ENCODE measurements at places on chromosomes 5 and 9.
A peak's percentile ranks its signal among the peaks of the same experiment; 100 is the strongest.

DNA sequence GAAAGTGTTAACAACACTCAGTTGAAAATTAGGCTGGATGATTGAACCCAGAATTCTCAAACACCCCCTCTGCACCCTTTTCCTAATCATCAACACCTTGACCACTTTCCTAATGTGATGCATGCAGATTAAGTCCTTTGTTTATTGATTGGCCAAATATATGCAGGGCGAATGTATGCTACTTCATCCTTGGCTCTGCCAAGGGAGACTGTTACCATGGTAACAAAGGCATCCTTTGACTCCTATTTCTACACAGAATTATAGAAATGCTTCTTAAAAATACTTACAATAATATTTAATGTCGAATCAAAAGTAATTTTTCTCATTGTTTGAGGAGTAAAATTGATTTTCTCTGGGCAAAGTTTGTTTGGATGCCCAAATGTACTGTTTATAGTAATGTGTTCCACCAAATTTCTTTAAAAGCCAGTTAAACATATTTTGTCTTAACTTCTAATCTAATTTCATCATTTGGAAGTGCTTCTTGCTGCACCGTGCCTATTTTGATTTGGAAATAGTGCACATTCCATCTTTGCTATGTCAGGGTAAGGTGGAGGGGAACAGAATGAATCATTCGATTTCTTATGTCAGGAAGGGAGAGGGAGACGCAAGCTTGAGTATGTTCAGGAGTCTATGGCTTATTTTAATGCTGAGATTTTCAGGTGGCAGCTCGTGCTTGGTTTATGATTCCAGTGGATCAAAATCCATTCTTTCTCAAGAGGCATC, 1384.3 kb upstream of the WWC1 start:
- no peak for DNase-seq

GRCh38 chr9:90032296-90033027, 427.6 kb downstream of the GADD45G start:
- no peak for DNase-seq

GRCh38 chr9:129068990-129069861, 11.7 kb upstream of the DOLPP1 start:
- no peak for DNase-seq

DNA sequence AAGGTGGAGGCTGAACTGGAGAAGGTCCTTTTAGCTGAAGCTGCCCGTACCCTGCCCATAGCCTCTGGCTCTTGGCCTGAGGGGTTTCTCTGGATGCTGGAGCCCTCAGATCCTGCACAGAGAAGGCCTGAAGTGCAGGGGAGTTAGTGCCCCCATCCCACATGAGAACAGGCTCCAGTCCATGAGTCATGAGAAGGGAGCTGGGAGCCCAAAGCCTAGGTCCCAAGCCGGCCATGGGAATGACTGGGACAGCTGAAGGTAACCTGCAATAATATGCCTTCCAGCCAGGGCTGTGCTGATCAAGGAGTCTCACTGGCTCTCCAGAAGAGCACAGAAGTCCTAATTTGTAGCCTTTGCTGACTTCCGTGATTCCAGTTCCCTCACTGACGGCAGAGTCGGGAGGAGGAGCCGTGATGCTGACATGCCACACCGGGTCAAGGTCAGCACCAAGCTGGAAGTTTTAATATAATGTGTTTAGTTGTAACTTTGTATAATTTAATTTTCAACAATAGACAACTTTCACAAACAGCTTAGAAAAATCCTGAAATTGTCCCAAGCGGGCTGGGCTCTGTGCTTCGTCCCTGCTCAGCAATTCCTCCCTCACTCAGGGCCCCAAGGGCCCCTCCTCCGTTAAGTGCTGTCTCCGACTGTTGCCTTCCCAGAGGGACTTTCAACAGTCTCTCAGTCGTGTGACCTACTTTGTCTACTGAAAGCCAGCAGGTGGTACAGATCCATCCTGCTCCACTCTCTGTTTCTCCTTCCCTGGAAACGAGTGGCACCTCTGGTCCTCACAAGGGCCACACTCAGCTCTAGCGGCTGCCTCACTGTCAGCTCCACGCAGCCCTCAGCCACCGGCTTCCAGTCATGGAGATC, 387.8 kb downstream of the GADD45G start:
- DNase-seq, result no peak

DNA sequence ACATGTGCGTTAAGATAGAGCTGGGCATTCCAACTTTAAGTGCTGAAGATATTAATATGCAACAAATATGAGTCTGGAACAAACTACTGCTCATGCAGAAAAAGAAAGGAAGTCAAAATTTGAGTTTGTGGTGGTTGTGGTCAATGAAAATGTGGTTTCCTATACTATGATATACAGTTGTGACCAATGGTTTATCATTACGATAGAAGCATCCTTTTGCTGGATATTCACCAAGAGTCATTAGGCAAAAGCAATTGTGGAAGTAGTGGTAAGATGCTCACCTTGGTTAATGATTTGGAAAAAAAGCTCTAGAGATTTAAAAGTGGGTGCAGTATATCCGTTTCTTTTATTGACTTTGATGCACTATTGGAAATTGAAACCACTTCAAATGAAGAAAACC, 1007.0 kb downstream of the NR2F1-AS1 start:
- DNase-seq, result no peak

DNA sequence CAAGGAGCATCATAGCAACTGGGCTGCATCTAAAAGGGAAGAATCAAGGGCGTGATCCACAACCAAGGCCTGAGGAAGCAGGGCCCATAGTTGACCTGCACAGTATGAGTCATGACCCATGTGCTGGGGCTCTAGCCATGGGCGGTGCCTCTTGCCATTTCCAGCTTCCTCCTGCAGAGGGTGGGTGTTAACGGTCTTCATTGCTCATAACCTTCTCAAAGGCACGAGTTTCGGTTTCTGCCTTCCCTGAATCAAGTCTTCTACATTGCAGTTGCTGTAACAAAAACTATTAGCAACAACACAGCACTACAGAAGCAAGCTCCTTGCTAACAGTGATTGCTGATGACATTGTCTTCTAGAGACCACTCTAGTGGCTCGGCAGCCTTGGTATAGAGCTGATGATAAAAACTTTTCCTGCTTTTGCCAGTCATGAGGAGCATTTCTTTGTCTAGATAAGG, 66.9 kb downstream of the CTSL start:
- DNase-seq, result peak; percentile 90

- DNase-seq, result no peak
These were observed 341.2 kb upstream of the WWC1 start for GRCh38 chr5:167950126-167950721.

GRCh38 chr5:113846941-113847340, 333.4 kb downstream of the YTHDC2 start:
- DNase-seq, result no peak

- DNase-seq, result no peak
These were observed 13.1 kb upstream of the TENT4A start for GRCh38 chr5:6700074-6700684.

DNA sequence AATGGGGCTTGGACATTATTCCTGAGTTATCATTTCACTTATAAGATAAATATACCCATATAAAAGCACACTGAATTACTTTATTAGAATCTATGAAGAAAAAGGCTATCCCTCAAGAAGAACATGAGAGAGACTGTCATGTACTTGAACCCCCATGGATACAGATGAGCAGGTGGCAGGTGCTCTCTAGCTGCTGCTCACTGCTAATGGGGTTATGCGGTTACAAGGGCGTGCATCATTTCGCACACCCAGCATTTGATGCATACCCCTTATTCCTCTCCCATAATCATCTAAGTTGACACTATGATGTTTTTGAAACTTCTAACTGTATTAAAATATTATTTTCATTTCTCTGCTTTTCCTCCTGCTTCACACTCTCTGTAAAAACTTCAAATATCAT, 16.4 kb downstream of the ITK start:
- no peak for DNase-seq

- no peak for DNase-seq
These were observed 591.6 kb upstream of the CYLC2 start for GRCh38 chr9:102403514-102403913.

DNA sequence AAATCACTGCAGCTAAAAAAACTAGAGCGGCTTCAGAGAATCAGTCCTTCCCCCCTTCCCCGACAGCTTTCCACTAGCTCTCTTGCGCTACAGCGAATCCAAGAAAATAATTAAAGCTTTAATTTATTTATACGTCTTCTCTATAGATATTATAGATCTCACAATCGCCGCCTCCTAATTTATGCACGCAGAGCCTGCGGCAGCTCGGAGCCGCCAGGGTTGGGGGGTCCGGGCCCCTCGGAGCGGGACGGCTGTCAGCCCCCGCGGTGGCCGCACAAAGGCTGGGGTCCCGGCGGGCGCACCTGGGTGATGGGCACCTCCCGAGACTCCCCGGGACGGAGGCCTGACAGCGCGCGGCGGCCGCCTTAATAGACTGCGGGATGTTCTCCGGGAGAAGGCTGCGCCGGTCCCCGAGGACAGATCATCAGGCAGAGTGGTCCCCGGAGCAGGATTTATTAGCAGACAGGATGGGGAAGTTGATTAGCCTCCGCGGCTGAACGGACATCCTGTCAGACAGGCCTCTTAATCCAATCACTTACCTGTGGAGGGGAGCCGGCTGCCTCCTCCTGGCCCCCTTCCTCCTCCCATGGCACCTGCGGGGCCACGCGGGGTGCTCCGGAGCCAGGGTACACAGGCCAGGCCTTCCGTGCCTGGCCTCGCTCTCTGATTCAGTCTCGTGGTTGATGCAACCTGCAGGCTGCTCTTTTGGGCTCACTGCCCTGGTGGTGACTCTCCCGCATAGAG, 166.8 kb downstream of the MELK start:
- no peak for DNase-seq

DNA sequence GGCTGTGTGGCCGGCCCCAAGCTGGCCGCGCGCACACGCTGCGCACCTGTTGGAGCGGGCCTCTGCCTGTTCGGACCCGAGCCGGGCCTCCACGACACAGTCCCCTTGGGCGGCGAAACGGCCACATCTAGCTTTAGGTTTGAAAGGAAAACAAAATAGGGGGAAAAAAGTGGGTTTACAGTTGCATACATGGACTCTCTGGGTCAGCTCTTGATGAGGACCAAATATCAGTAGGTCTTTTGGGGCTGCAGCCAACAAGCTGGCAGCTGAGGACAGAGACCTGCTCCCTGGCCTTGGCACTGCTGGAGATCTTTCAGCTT, 20.7 kb downstream of the IGIP start:
- DNase-seq, result no peak

GRCh38 chr9:82606492-82607382, 456.2 kb downstream of the RASEF start:
- DNase-seq, result no peak

DNA sequence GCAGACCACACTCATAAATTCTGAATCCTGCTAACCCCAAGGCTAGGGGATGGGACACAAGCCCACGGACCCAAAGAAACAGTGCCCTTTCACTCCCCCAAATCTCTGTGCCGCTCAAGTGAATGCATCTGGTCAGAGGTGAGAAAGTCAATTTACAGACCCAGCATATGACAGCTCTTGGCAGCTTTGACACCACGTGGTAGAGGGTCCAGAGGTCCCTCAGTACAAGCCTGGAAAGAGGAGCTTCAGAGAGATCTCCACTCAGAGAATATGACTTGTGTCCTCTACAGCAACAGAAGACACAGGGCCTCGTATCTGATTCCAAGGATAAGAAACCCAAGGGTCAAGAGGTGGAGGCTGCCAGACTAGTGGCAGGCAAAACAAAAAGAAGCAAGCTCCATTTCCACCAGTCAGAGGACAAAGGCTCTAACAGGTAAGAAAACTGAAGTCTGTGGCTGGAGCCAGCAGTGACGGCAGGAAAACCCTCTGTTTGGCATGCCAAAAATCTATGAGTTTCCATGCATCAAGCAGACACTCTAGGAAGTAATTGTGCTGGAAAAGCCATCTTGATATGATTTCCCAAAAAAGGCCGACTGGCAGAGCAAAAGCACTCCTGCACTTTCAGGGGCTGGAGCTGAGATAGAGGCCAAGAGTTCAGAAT, 138.7 kb downstream of the UGCG start:
- no peak for DNase-seq

DNA sequence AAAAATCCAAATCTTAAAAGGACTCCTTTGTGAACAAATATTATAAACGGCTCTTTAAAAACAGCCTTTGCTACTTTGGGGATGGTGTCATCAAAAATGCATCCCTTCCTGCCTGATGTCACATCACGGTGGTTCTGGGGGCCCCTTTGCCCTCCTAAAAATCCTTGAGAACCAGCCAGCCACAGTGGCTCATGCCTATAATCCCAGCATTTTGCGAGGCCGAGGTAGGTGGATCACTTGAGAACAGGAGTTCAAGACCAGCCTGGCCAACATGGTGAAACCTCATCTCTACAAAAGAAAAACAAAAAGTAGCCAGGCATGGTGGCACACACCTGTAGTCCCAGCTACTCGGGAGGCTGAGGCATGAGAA, 43.9 kb downstream of the FNBP1 start:
- DNase-seq, result no peak

- no peak for DNase-seq
These were observed 19.4 kb upstream of the SH3TC2 start for GRCh38 chr5:149082271-149082670.

DNA sequence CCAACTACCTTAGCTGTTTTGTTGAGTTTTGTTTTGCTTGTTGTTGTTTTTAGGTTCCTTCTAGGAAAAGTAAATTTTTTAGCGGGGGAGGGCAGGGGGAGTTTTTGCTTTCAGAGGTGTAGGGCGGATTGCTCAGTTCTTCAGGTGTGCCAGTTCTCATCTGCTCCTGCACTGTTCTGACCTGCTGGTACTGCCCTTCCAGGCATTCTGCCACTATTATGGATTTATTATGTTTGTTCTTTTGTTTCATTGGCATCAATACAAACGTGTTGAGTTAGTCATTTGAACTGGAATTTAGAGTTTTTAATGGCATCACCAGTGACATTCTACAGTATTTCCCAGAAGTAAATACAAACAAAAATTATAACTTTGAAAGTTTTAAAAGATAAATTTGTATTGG, 26.0 kb downstream of the ERCC6L2 start:
- no peak for DNase-seq

DNA sequence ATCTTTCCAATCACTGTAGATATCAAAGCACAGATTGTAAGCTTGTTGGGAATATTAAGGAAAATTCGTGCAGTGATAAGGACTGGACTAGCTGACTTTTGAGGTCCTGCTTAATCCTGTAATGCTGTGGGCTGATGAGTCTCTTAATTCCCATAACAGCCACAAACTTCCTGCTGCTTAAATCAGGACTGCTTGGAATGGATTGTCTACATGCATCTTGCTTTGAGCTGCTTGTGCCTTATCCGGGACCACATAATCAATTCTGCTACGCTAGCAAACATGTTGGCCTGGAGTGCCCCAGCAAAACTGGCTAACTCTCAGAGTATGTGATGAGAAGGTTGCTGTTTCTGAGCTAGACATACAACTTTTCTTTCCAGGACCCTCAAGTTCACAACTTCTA, 79.6 kb downstream of the SNCAIP start:
- DNase-seq, result no peak

DNA sequence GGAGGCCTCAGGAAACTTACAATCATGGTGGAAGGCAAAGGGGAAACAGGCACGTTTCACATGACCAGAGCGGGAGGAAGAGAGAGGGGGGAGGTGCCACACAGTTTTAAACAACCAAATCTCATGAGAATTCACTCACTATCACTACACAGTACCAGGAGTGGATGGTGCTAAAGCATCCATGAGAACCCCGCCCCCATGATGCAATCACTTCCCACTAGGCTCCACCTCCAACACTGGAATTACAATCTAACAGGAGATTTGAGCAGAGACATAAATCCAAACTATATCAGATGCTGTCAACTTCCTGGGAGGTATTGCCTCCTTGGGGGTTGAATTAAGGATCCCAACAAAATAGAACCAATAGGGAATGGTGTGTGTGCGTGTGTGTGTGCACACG, 407.1 kb downstream of the MED10 start:
- DNase-seq, result no peak

- no peak for DNase-seq
These were observed 7.3 kb downstream of the ANKH start for GRCh38 chr5:14864181-14864812.

- no peak for DNase-seq
These were observed 95.6 kb downstream of the MLLT3 start for GRCh38 chr9:20526500-20527319.
